Neural crest cell (in vitro differentiated cells): ENCODE measurements at places on chromosomes 4 and X. TPM values are rescaled to one million over a fixed set of nuclear protein-coding genes. Genes with fewer than 3 reads are reported as not detected.

DNA sequence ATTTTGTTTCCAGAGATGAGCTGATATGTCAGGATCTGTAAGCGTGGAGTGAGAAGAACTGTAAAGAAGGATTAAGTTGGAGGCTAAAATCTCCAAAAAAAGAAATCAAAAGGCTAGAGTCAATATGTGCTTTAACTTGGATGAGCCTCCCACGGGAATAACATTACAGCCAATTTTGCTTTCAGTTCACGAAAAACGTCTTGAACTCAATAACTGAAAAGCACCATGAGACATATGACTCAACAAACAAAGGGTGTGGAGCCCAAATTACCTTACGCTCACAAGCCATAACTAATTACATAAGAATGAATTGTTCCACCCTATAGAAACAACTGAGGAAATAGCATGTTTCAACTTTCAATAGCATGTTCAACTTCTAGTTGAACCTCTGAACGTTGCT, 22.3 kb downstream of the TMPRSS11D start:
- no peak for DNase-seq

- no peak for DNase-seq
These were observed 12.8 kb downstream of the DCUN1D4 start for GRCh38 chr4:51855751-51856150.

The CXorf49B gene
- not detected in 2 replicates for total RNA-seq

The CWH43 gene
- total RNA-seq: not detected in 2 replicates

The MUC7 gene
- not detected in 2 replicates for total RNA-seq

The GAGE1 gene
- total RNA-seq: not detected in 2 replicates

DNA sequence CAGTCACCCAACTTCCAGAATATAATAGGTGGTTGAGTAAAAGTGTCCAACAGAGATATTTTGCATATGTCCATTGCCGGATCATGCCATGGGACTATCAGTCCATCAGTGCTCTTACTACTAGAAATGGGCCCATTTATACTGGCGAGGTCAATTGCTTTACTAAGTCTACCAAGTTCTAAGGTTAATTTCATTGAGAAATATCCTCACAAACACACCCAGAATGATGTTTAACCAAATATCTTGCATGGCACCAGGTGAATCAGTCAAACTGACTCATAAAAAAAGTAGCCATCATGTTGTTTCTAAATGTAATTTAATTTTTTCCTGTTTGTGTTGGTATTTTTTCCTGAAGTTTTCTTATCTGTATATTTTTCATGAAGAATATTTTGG, 1217.0 kb downstream of the RAPGEF2 start:
- no peak for DNase-seq

- no peak for DNase-seq
These were observed 10.2 kb downstream of the ATXN3L start for GRCh38 chrX:13309631-13310030.

GRCh38 chr4:55524844-55525571, 21.7 kb downstream of the CLOCK start:
- DNase-seq: no peak

- no peak for DNase-seq
These were observed 26.5 kb upstream of the IRAK1 start for GRCh38 chrX:154046031-154046781.

The UCP1 gene
- total RNA-seq: not detected in 2 replicates

GRCh38 chrX:18286322-18286831, 65.7 kb upstream of the BEND2 start:
- no peak for DNase-seq

- no peak for DNase-seq
These were observed 201.9 kb upstream of the BOD1L1 start for GRCh38 chr4:13829457-13829856.

DNA sequence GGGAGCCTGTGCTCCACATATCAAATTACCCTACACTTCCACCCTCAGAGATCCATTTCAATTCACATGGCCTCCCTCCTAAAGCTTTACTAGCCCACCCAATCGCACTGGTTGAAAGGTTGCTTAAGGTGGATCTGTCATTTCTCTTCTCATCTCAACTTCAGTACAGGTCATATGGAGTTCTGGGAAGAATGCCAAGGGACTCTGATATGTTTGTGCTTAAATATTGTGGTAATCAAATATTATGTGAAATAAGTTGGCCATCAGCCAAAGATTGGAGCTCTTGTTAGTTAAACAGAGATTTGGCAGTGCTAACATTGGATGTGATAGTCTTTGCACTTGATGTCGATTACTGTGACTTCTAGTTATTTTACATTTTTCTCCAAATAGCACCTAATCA, 20.5 kb downstream of the SEPTIN6 start:
- DNase-seq: no peak

DNA sequence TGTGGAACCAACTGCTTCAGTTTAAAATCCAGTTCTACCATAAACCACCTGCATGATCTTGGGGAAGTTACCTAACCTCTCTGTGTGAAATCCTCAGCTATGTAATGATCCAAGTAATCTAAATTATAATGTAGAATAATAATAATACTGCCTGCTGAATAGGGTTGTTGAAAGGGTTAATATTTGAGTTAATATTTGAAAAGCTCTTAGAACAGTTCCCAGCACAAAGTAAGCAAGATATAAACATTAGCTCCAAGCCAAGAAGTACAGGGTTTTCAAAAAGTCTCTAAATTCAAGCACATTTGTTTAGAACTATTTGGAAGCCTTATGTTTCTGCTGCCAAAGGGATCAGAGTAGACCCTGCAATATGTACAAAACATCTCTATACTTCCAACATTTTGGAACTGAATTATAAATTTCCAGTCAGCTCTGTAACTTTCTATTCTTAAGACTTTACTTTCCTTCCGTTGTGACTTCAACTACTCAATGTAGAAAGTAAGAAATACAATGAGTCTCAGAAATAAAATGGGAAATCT, 76.7 kb upstream of the FAM9C start:
- no peak for DNase-seq

DNA sequence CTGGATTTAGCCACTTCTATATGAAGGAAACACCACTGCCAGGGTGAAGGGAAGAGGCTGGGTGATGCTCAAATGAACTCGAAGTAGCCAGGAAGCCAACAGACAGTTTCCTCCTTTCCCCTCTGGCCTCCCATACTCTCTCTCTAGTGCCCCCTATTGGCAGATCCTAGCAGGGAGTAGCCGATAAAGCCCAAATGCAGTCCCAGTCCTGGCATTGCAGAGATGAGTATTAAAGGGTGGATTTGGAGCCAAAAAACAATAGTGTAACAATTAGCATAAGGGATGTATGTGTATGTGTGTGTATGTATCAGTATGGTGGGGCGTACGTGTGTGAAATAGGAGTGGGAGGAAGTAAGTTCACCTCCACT, 213.8 kb upstream of the LDB2 start:
- DNase-seq: peak; percentile 33

The TAB3 gene
- 13.2 and 13.3 TPM in 2 replicates for total RNA-seq

The RTL5 gene
- total RNA-seq: 21.7 and 23.0 TPM in 2 replicates

The RNF128 gene
- total RNA-seq: not detected in 2 replicates

The CSN1S1 gene
- not detected in 2 replicates for total RNA-seq

DNA sequence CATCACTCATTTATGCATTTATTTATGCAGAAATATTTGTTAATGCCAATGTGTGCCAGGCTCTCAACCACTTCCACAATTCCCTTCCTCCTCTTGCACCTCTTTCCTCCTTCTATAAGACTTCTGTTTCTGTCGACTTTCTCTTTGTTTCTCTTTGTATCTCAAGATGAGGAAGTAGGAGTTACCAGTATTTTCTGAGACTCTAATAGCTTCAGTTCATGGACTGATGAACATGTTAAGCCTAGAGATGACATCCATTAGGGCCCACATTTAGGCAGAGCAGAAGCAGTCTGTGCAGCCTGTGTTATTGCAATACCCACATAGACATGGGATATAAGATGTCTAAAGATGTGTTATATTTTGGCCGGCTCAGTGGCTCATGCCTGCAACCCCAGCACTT, 241.8 kb upstream of the SMIM31 start:
- no peak for DNase-seq

The C4orf36 gene
- total RNA-seq: 1.9 and 3.2 TPM in 2 replicates

The MAP3K15 gene
- 1.2 and 2.0 TPM in 2 replicates for total RNA-seq
